Stimulated activated CD8-positive, alpha-beta memory T cell treated with anti-CD3 and anti-CD28 coated beads, Interleukin-15, amount 100 ng/mL, for 4 hours (primary cell): ENCODE measurements at places on chromosomes 11 and 22.

DNA sequence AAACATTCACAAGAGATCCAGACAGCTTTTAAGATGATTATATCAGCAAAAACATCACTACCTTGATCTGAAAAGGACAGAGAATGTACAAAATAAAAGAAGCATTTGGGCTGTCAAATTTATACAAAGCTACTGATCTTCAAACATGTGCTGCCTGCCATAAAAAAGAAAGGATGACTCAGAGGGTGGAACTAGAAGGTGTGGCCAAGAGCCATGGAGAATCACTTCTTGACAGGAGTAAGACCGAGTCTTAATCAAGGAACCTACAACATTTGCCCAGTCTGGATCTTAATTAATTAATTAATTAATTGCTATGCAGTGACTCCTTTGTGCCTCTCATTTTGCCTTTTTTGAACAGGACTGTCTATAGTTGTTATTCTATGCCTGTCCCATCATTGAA is 33.2 kb downstream of the C11orf96 start:
- DNase-seq = no peak

DNA sequence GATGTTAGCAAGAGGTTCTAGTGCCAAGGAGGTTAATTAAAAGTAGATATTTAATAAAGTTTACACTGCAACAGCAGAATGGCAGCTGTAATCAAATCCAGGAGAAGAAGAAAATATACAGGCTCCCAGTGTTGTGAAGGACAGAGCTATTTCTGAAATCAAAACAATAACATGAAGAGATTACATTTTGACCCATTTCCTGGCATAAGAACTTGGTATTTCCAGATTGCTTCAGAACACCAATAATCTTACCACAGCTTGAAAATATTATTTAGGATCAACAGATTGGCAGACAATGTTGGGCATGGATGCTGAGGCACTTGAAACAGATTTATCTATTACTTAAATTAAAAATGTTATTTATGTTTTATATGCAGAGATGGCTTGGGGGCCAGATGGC is 692.5 kb downstream of the KCNA4 start:
- no peak for DNase-seq

DNA sequence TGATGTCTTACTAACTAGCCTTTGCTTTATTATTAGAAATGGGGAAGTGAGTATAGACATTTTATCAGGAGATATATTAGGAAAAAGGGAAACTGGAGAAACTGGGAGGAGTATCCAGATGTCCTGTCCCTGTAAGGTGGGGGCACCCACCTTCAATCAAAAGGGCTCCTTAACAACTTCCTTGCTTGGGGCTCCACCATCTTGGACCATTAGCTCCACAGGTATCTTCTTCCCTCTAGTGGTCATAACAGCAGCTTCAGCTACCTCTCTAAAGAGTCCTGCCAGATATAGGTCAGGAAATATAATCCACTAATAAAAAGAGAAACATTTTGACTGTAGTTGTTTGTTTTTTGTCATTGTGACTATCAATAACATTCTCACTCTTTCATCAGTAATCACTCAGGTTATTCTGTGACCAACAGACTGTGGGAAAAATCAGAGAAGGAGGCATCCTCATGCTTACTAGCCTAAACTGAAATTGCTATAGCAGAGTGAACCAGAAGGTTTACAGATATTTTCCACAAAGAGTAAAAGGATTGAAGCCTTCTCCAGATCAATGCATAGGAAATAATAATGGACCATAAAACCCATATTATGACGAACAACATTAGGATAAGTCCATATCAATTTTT is 10.4 kb downstream of the OR51B4 start:
- DNase-seq = no peak

- DNase-seq = no peak
These were observed 20.0 kb downstream of the CALCB start for GRCh38 chr11:15093432-15093831.

DNA sequence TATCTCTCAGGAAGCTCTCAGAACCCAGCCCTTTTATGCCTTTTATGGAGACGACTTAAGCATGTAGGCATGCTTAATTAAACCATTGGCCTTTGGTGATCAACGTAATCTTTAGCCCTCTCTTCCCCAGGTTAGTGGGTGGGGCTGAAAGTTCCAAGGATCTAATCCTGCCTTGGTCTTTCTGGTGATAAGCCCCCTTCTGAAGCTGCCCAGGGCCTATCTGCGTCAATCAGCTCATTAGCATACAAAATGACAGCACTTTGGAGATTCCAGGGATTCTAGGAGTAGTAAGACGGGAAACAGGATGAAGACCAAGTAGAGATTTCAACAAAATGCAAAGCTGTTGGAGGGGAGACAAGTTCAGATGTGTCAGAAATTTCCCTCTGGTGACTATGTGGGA is 3.1 kb downstream of the FAM118A start:
- no peak for DNase-seq

GRCh38 chr11:46335890-46336562 is 11.2 kb upstream of the DGKZ start:
- no peak for DNase-seq

GRCh38 chr22:17085277-17086181 is 729 bp downstream of the IL17RA start:
- peak; percentile 35 for DNase-seq

DNA sequence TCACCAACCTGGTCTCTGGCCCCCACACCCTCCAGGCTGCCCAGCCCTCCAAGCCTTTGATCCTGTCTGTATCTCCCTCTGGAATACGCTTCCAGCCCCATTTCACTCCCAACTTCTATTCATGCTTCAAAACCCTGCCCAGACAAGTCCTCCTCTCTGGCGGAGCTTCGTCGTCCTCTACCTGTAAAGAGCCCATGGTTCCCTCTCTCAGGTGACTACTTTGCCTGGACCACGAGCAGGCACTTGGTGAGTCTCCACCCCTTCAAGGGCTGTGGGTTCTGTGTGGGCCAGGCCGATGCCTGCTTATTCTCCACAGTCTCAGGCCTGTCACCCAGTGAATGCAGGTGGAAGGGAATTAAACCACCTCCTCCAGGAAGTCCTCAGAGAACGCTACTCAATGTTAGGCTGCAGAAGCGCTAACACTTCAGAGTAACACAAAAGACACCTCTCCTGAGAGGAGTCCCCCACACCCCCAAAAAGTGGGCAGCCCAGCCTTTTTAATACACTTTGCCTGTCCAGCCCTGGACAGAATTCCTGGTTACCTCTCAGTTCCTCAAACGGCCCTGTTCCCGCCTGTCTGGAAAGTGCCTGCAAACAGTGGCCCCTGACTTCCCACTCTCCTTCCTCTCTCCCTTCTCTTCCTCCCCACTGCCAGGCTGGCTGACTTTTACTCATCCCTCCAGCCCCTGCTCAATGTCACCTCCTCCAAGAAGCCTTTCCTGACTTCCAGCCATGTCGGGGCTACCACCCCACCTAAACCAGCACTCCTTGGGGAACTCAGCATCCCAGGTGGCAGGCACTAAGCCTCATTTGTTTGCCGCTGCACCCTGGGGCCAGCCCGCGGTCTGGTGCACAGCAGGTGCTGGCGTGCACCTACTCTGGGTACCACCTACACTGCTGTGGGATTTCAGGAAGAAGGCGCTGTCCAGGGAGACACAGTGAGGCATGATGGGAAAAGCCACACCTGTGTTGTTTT is 9.0 kb downstream of the RAC2 start:
- DNase-seq = no peak

GRCh38 chr11:327581-327923 is 6.9 kb upstream of the IFITM3 start:
- no peak for DNase-seq

GRCh38 chr11:18490736-18491485 is 35.3 kb downstream of the LDHAL6A start:
- DNase-seq = no peak

GRCh38 chr11:113725407-113725806 is 19.3 kb upstream of the TMPRSS5 start:
- DNase-seq = no peak
